Heart right ventricle (tissue), 16 donors: ENCODE measurements at places on chromosomes 1 and 21. TPM values are rescaled to one million over a fixed set of nuclear protein-coding genes. Genes with fewer than 3 reads are reported as not detected.

The ATP13A2 gene
- polyA plus RNA-seq, result 18.2 TPM

The SFT2D2 gene
- 3.1 TPM for polyA plus RNA-seq

DNA sequence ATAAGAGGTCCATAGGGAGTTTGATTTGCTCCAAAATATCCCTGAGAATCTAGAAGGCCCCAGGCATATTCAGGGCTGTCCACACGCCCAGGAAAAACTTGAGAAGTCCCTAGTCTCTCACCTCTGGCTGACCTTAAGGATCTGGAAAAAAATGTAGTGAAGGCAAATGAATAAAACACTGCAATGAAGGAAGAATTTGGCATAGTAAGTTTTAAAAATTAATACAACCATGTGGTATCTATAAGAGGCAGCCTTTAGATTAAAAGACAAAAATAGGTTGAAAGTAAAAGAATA, 91.3 kb downstream of the COLGALT2 start:
- H3K4me3 ChIP-seq, result no peak overlapping the region
- H3K4me1 ChIP-seq, result no peaks in the 10 kb centered on the region
- H3K27ac ChIP-seq, result no peak overlapping the region
- H3K36me3 ChIP-seq, result no peaks in the 10 kb centered on the region
- H3K27me3 ChIP-seq, result no peaks in the 10 kb centered on the region

- no peaks in the 10 kb centered on the region for H3K27me3 ChIP-seq
- no peaks in the 10 kb centered on the region for H3K36me3 ChIP-seq
- peaks cover 48% of the 10 kb centered on the region for H3K4me1 ChIP-seq
- H3K4me3 ChIP-seq, result peak overlapping the region; percentile 81
These were observed 382 bp downstream of the GPBP1L1 start for GRCh38 chr1:45686015-45686287.

The RBM11 gene
- polyA plus RNA-seq, result 0.73 TPM

The CAPZB gene
- 236 TPM for polyA plus RNA-seq

GRCh38 chr1:36971852-36972618, 62.3 kb downstream of the GRIK3 start:
- no peaks in the 10 kb centered on the region for H3K27me3 ChIP-seq
- no peak overlapping the region for H3K4me3 ChIP-seq

The ESRRG gene
- polyA plus RNA-seq, result 3.8 TPM

The SPATA45 gene
- polyA plus RNA-seq, result not detected

DNA sequence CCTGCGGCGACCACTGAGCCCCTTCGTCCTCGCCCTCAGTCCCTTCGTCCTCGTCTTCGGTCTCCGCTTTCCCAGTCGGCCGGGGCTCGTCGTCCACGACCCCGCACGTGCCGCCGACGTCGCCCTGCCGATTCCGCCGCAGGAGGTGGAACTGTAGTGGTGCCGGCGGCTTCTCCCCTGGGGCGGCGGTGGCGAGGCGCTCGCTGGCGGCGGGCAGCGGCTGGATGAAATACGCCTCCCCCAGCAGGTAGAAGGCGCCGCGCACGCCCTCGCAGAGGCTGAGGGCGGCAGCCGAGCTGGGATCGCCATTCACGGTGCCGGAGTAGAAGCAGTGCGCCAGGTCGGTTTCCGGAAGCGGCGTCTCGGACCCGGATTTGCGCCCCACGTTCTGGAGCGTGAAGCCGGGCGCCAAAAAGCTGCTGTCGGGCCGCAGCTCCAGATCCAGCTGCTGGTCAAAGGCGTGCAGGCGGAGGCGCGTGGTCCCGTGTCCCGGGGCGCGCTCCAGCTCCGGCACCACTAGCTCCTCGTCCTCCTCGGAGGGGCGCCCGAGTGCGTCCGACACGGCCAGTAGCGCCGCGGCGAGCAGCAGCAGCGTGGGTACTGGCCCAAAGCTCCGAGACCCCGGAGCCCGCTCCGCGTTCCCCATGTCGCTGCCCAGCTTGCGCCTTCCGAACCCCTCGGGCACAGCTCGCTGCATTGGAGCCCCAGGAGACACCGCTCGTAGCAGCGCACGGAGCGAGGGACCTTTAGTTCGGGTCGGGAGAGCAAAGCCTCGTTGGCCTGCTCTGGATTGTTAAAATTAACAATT, 747 bp downstream of the ADAMTS1 start:
- H3K36me3 ChIP-seq, result peaks cover 30% of the 10 kb centered on the region
- peak; percentile 68 for DNase-seq
- H3K4me1 ChIP-seq, result peaks cover 52% of the 10 kb centered on the region

The CELF3 gene
- polyA plus RNA-seq, result 0.04 TPM

DNA sequence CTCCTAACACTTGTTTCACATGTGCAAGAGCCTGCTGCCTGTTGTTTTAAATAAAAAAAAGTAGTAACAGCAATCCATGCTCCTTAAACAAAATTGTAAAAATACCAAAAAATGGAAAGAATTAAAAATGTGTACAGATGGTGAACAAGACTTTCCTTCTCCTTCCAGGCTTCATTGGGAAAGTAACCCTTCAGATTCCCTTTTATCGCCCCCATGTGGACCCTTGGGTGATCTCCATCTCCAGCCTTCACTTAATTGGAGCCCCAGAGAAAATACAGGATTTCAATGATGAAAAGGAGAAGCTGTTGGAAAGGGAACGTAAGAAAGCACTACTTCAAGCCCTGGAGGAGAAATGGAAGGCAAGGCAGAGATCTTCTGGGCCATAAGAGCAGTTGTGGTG, 14.2 kb downstream of the VPS13D start:
- no peaks in the 10 kb centered on the region for H3K4me1 ChIP-seq
- DNase-seq, result no peak
- no peak overlapping the region for H3K4me3 ChIP-seq
- no peak overlapping the region for H3K27ac ChIP-seq
- peaks cover 98% of the 10 kb centered on the region for H3K36me3 ChIP-seq

GRCh38 chr1:37305841-37306240, 168.5 kb upstream of the ZC3H12A start:
- no peaks in the 10 kb centered on the region for H3K36me3 ChIP-seq
- H3K27ac ChIP-seq, result no peak overlapping the region
- no peak for DNase-seq
- no peaks in the 10 kb centered on the region for H3K4me1 ChIP-seq

DNA sequence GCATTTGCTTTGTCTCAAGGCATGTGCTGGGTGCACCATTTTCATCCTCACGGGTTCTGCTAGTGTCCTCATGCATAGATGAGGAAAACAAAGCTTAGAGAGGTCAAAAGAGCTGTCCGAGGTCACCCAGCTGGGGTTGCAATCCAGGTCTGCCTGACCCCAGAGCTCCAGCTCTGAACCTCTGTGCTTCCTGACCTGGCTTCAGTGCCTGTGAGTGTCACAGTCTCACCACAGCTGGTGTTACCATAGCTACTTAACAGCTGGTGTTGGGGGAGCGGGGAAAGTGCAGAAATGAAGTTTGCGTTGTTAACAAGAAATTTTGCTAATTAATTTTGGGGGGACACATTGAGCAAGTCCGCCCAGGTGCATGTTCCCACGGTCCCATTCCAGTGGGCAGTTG, 328.5 kb downstream of the KIF26B start:
- H3K27me3 ChIP-seq, result no peaks in the 10 kb centered on the region
- DNase-seq, result no peak
- H3K36me3 ChIP-seq, result no peaks in the 10 kb centered on the region
- H3K27ac ChIP-seq, result no peak overlapping the region
- no peaks in the 10 kb centered on the region for H3K4me1 ChIP-seq

- H3K4me3 ChIP-seq, result peak within 1 kb of the TSS; percentile 62
- H3K4me1 ChIP-seq, result peaks cover 71% of the 10 kb centered on the region
- peaks cover 14% of the 10 kb centered on the region for H3K27me3 ChIP-seq
These were observed at the start of gene CD34 for GRCh38 chr1:207910591-207911354. Gene CD34 (minus strand): TSS chr1:207911125. CDS start chr1:207911080, 45 bp downstream.
